Stimulated activated CD4-positive, alpha-beta T cell treated with anti-CD3 and anti-CD28 coated beads, Interleukin-12 subunit alpha, Interleukin-12 subunit beta, amount 100 ng/mL, for 24 hours (primary cell): ENCODE measurements at places on chromosomes 5 and 9.

GRCh38 chr5:160133071-160133917 is 14.0 kb upstream of the PWWP2A start:
- no peak for DNase-seq

DNA sequence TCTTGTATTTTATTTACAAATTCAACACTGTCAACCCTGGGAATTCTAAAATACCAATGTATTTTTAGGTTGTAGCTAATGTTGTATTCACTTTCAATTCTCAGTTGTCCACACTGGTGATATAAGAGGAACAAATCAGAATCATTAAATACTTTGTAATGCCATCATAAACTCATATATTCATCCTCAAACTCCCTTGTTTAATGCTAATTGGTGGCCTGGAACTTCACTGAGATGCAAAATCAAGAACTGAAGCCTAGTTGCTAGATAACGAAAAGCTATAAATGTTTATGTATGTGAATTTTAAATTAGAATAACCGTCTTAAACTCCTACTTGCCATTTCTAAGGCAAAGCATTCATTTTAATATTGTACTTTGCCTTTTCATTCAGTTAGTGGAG is 274.7 kb downstream of the RAB3C start:
- no peak for DNase-seq

DNA sequence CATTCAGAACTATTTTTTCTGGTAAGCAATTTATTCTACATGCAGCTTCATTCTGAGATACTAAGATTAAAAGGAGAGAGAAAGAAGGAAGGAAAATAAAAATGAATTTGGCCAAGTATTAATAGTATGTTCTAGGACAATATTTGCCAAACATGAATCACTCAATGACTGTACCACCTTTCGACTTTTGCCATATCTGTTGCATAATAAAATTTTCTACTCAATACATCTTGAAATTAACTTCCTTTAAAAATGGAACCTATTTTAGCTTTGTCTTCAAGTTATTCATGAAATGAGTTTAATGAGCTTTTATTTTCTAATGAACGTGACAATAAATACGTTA is 111.8 kb downstream of the MARCHF3 start:
- DNase-seq = no peak

GRCh38 chr9:133647765-133648469 is 11.8 kb downstream of the DBH start:
- DNase-seq = no peak

DNA sequence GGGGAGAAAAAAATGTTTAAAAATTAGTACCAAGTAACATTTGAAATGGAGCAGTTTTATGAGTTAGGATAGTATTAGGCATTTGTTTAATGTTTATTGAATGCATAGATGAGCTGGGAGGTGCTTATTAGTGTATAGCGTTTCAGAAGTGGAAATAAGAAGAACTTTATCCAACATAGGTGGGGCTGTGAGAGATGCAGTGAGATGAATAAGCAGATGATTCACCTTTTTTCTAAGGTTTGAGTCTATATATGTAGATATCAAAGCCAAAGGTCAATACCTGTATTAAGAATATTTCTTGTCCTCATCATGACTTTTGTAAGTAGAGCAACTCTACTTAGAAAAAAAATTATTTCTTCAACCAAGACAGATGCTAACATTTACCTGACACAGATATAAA is 54.6 kb upstream of the POU4F3 start:
- DNase-seq = no peak

GRCh38 chr5:147472664-147473475 is 37.0 kb downstream of the DPYSL3 start:
- DNase-seq = no peak

GRCh38 chr9:126050605-126050990 is 276.0 kb upstream of the MVB12B start:
- DNase-seq = no peak

DNA sequence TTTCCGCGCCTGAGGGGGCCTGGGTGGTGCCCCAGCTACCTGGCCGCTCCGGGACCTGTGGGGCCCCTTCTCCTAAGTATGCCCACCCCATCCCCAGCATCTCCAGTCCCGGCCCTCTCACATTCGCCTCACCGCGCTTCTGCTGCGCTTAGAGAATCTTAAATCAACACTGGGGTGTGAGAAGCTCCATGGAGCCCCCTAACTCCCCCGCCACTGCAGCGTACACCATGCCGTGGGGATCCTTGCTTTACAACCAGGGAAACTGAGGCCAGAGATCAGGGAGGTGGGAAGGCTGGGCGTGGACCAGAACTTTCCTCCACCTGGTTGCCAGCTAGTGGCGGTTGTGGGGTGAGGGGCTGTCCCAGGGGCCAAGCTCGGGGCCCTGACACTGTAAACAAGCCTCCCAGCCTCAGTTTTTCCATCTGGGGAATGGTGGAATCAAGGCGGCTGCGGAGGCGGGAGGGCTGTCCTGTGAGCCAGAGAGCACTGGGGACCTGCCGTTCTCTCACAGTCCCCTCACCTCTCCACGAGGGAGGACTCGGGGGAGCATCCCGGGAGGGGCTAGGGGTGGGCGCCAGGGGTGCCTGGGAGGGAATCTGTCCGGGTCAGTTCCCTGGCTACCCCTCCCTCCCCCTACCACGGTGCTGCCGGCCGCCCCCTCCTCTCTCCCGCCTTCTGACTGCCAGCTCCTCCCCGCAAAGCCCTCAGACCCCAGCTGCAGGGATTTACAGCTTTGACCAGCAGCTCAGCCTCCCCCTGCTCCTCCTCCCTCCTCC is 161.2 kb downstream of the C9orf50 start:
- DNase-seq = no peak

- no peak for DNase-seq
These were observed 18.7 kb upstream of the NEURL1B start for GRCh38 chr5:172622091-172623046.

- DNase-seq = no peak
These were observed 128.0 kb upstream of the IL12B start for GRCh38 chr5:159458217-159458711.

DNA sequence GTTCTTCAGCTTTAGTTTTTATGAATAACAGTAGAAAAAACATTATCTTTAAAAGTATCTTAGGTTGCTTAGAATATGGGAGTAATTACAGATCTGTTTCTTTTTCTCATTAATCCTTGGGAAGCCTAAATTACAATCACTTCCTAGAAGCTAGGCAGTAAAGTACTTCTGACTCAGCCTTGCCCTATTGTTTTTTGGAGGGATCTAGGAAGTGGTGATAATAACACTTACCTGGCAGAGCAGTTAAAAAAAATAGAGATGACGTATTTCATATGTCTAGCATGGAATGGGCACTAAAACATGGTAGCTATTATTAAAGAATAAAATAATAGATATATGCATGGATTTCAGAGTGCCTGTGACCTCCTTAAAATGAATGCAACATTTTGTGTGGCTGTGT is 8.2 kb upstream of the FST start:
- DNase-seq = no peak

- no peak for DNase-seq
These were observed 68.6 kb downstream of the XRCC4 start for GRCh38 chr5:83145882-83146331.

DNA sequence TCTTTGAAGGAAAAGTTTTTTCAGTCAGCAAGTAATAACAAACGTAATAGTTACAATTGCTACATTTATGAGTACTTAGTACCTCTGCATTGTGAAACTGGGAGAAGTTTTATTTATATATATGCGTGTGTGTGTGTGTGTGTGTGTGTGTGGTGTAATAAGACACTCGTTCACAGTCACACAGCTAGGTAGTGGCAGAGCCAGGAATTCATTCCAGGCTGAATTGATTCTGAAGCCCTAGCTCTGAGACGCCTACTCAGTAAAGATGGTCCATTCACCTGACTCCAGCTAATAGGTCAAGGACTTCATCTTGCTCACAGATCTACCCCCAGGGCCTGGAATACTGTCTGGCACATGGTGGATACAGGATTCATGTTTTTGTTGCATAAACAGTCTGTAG is 13.6 kb upstream of the CAST start:
- DNase-seq = no peak

GRCh38 chr9:29865764-29866313 is 2292.6 kb upstream of the C9orf72 start:
- no peak for DNase-seq

DNA sequence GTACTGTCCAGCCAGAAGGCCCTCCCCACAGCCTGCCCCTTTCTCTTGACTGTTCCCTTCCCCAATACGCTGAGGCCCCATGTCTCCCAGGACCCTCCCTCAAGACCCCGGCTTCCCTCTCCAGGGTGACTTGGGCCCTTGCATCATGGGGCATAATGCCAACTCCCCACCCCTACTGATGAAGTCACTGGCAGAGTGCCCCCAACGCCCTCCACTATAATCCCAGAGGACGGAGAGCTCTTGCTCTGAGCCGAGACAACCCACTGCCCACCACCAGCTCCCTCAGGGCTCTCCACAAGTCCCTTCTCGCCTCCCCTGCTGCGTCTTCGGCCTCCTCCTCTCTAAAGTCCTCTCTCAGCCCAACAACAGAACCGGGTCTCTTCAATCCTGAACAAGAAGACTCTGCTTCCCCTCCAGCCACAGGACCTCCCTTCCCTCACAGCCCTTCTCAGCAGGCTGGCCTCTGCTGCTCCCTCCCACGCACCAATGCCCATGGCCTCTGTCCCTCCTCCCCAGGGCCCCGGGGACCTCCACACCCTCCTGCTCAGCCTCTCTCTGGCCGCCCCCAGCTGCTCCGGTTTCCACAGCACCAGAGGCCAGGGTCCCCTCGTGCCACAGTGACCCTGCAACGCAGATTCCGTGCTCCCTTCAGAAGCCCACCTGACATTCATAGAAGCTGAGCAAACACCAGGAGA is 47.6 kb downstream of the ADAMTS2 start:
- no peak for DNase-seq

- DNase-seq = no peak
These were observed 57.7 kb upstream of the MAST4 start for GRCh38 chr5:66538531-66538930.

DNA sequence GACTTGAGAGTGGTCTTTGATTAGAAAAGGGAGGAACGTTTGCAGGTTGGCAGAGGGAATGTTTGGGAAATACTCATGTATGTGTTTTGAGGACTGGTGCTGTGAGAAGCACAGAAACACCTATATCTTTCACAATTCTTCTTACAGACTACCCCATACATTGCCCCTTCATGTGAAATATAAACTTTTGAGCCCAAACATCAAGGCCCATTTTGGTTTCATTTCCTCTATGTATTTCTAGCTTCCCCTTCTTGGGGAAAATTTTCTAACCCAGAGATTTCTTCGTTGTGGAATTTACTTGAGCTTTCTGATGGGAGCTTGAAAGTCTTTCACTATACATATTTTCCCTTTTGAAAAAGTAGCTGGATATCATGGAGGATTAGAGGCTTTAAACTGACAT is 67.6 kb downstream of the FYB1 start:
- DNase-seq = no peak

DNA sequence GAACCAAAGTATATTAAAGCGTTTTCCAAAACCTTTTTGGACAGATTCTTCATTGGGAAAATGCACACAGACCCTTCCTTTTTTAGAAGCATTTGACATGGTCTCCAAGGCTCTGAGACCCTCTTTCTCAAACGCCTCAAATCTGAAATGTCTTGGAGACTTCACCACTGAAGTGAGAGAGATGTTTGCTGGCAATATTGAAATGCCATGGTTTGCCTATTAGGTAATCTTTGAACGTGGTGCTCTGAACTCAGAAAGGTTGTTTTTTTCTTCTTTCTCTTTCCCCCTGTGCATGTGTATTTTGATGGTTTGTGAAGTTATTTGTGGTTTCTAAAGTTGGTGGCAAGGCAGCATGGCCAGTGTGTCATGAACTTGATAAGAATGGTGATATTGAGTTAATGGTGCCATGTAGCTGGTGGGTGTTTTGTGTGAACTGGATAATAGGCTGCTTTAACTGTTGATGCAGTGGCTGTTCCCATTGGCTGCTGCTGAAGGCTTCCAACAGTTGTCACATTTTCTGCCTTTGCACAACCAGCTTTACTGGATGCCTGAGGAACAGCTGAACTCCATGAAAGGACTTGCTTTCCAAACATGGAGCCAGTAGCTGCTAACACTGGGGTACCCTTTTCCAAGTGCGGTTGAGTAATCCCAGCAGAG is 1.7 kb downstream of the PALM2AKAP2 start:
- no peak for DNase-seq

DNA sequence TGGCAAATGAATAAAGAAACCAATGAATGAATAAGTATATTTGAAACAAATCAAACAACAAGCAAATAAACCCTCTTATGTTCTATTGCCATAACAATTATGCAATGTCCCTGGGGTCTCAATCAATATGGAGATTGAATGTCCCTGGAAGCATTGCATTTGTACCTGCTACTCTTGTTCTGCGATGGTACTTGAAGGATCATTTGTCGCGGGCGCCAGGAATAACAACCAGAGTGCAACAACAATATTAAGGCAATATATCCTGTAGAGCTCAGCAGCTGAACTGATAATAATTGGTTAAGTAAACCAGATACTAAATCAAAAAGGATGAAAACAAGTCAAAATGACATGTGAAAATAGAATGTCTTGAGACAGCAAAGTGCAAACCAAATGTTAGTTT is 1001.9 kb upstream of the NUDT12 start:
- DNase-seq = no peak

DNA sequence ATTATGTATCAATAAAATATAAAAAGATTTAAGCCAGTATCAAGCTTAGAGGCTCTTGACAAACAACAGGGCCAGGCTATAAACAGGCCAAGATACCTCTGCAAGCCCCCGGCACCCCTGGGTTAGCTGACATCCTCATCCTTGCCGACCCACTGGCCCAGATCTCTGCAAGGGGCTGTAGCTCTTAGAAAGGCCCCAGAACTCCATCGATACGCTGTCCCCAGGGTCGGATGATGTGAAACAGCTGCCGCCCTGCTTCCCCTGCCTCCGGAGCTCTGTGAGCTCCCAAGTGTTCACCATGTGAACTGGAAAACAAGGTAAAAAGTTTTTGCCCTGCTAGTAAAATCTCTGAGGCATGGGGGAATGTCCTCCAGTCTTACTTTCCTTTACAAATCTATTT is 20.1 kb downstream of the SH3PXD2B start:
- no peak for DNase-seq

GRCh38 chr9:27413511-27414219 is 110.4 kb upstream of the IFNK start:
- no peak for DNase-seq

DNA sequence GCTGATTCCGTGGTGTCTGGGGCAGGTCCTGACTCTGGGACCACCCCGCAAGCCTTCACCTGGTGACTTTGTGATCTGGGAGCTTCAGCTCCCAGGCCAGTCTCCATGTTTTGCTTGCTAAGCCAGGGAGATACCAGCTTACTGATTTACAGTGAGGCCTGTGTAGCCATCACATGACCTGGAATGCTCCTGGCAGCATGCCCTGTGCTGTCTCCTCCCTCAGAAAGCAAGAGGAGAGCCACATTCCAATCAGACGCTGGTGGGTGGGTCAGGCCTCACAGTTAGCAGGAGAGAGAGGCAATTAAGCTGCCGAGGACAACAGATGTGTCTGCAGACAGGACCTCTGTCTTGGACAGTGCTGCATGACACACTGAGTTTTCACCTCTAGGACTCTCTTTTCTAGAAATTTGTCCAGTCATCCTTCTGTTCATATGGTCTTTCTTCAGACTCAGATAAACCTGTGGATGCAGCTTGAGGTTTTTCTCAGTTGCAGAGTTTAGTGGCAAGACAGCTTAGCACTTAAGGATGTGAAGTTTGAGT is 24.4 kb upstream of the GRPEL2 start:
- no peak for DNase-seq
